ENCODE measurements at places on chromosomes 2 and 18.

DNA sequence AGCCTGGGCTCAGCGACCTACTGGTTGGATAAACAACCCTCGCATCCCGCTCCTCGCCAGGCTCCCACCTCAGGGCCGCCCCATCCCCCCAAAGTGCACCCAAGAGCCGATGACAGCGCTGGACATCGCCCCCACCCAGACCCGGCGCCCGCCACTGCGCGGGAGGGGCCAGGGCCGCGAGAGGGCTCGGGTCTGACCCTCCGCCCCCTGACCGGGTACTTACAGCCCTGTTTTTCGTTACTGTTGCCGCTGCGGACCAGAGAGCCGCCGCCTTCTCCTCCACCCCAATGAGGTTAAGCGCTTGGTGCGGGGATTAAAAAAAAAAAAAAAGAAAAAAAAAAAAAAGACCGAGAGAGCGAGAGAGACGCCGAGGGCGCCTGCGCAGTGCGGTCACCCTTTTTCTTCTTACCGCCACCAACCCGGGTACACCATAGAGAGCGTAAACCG is at the start of gene CLASP1:
Gene CLASP1, minus strand, starts transcription at position 314 of the 447 bp plus-strand sequence. CDS start 43,567 bp downstream, outside the sequence.
- H3K4me1 ChIP-seq, result peaks cover 49% of the 10 kb centered on the region
- H3K4me3 ChIP-seq, result peak within 1 kb of the TSS; percentile 91
- no peak for DNase-seq
- H3K27ac ChIP-seq, result peak within 1 kb of the TSS; percentile 100

GRCh38 chr2:222637067-222637466 is 18.8 kb downstream of the FARSB start:
- no peak for DNase-seq
- no peak overlapping the region for H3K27ac ChIP-seq
- no peak overlapping the region for H3K4me3 ChIP-seq
- H3K4me1 ChIP-seq, result peaks cover 6% of the 10 kb centered on the region

DNA sequence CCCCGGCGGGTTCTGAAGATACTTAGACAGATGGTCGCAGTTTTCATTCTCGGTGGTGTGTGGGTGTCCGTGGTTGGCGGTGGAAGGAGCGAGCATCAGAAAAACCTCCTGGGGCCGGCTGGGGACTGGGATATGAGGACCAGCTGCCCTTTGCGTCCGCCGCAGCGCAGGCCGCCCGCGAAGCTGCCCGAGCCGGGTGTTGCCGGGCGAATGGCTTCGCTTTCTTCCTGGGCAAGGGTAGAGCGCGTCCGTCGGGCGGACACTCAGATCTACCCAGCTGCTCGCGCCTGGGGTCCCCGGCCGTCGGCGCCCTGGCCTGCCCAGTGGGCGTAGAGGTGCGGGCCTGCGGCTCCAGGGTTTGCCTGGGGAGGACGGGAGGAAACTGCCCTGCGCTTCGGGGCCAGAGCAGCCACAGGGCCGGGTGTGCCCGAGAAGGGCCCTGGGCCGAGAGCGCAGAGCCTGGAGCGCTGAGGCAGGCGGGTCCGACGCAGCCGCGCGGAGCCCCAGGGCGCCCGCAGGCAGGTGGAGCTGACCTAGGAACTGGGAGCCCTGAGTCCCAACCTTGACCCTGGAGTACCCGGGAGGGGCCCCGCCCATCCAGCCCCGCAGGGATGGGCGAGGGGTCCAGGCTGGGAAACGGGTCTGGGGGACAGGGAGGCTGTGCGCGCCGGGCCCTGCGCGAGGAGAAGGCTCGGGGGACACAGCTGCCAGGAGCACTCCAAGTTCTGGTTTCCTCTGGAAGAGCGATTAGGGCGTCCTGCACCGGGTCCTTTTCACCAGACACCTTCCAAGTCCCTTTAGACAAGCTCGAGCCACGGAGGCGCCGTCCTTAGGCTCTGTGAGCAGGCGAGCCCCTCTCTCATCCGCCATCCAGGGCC is 1.3 kb downstream of the TWIST2 start:
- no peaks in the 10 kb centered on the region for H3K36me3 ChIP-seq
- peaks cover 51% of the 10 kb centered on the region for H3K27me3 ChIP-seq
- no peaks in the 10 kb centered on the region for H3K4me1 ChIP-seq
- H3K4me3 ChIP-seq, result no peak overlapping the region
- H3K27ac ChIP-seq, result no peak overlapping the region
- DNase-seq, result peak; percentile 34

DNA sequence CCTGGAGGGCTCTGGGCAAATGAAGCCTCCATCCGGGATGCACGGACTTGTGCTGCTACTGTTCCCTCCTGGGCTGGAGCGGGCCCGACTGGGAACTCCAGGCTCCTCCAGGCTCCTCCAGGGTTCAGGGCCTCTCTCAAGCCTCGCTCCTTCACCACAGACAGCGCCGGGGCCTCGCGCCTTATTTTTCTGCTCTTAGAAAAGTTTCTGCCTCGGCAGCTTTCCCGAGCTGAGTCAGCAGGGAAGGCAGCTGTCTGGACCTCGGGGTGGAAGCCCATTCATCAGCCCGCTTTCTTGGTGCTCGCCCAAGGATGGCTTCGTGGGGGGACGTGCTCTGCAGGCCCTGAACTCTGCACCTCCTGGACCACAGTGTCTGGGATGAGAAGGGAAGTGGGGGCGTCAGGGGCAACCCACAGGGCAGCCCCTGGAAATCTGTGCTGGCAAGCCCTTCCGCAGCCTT is 12.9 kb upstream of the TEX51 start:
- no peaks in the 10 kb centered on the region for H3K36me3 ChIP-seq
- H3K27ac ChIP-seq, result no peak overlapping the region
- H3K27me3 ChIP-seq, result peaks cover 8% of the 10 kb centered on the region

DNA sequence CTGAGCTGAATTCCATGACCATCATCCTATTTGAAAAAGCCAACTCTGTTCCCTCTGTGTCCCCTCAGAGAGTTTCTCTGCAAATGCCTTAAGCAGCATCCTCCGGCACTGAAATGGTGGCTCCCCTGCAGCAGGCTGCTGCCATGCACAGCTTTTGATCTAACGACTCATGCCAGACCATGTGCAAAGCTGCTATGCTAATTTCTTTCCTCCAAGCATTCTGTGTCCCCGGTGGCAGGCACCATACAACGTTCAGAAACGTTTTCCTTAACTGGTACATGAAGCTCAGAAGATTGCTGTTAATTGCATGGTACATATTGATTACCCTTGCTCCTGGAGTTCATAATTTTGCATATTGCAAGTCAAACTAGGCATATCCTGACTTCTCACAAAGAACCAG is 336.8 kb downstream of the RBM43 start:
- H3K27ac ChIP-seq, result no peak overlapping the region
- no peaks in the 10 kb centered on the region for H3K36me3 ChIP-seq
- H3K4me3 ChIP-seq, result no peak overlapping the region
- H3K4me1 ChIP-seq, result no peaks in the 10 kb centered on the region

- H3K36me3 ChIP-seq, result no peaks in the 10 kb centered on the region
- peaks cover 16% of the 10 kb centered on the region for H3K4me1 ChIP-seq
- H3K27me3 ChIP-seq, result peaks cover 46% of the 10 kb centered on the region
- H3K4me3 ChIP-seq, result no peak overlapping the region
These were observed 83.6 kb upstream of the BCL2L11 start for GRCh38 chr2:111037128-111037527.

- no peak overlapping the region for H3K4me3 ChIP-seq
- H3K36me3 ChIP-seq, result no peaks in the 10 kb centered on the region
- DNase-seq, result no peak
- H3K4me1 ChIP-seq, result no peaks in the 10 kb centered on the region
- no peak overlapping the region for H3K27ac ChIP-seq
These were observed 82.6 kb upstream of the TXNDC2 start for GRCh38 chr18:9803063-9803697.

DNA sequence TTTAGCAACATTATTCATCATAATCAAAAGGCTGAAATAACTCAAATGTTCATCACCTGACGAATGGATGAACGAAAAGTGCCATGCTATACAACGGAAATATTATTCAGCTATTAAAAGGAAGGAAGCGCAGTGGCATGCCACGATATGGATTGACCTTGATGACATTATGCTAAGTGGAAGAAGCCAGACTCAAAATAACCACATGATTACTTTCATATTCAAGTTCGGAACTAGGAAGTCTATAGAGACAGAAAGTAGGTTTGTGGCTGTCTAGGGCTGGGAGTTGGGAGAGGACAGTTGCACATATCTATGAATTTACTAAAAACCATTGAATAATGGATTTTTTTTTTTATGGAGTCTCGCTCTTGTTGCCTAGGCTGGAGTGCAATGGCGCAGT is 13.4 kb upstream of the PDIA6 start:
- DNase-seq, result no peak
- no peaks in the 10 kb centered on the region for H3K36me3 ChIP-seq
- H3K27ac ChIP-seq, result no peak overlapping the region
- H3K4me1 ChIP-seq, result no peaks in the 10 kb centered on the region
- no peak overlapping the region for H3K4me3 ChIP-seq
- peaks cover 28% of the 10 kb centered on the region for H3K27me3 ChIP-seq

GRCh38 chr2:74063486-74063885 is 78.8 kb downstream of the TET3 start:
- no peak for DNase-seq
- peaks cover 6% of the 10 kb centered on the region for H3K4me1 ChIP-seq
- H3K27ac ChIP-seq, result no peak overlapping the region
- no peaks in the 10 kb centered on the region for H3K27me3 ChIP-seq
- H3K4me3 ChIP-seq, result no peak overlapping the region

GRCh38 chr2:166394245-166394644 is 18.5 kb upstream of the SCN9A start:
- no peak for DNase-seq
- H3K27ac ChIP-seq, result no peak overlapping the region
- H3K4me1 ChIP-seq, result no peaks in the 10 kb centered on the region

DNA sequence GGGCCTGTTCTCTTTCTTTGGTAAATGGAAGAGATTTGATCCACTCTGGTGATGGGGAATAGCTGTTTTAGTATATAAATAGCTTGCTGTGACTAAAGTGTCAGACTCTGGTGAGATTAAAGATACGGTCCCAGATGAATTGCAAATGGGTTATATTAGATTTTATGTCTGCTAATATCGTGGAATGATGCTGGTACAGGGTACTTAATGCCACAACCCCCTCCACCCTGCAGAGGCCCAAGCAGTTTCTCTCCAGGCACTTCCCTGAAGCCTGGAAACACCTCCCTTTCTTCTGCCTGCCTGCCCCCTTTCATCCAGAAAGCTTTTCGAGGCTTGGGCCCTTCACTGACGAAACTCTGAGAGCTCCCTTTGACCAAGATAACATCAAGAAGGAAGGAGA is 21.4 kb upstream of the RFX8 start:
- H3K4me3 ChIP-seq, result no peak overlapping the region
- no peaks in the 10 kb centered on the region for H3K36me3 ChIP-seq
- peaks cover 5% of the 10 kb centered on the region for H3K4me1 ChIP-seq
- no peak for DNase-seq
- no peak overlapping the region for H3K27ac ChIP-seq

DNA sequence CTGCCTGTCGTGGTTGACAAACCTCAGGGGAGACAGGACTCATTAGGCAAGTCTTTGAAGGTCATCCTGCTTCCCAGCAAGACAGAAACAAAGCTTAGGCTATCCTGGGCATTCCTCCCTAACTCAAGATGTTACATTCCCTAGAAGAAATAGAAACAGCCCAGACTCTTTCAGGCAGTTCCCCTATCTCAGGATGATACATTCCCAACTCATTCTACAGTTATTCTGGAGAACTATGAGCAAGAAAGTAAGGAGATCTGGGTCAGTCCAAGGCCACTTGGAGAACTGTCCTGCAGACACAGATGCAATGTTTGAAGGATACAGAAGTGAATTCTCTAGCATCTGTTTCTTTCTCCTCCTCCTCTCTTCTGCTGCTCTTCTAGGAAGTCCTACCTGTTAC is 220.1 kb upstream of the NCKAP5 start:
- H3K36me3 ChIP-seq, result no peaks in the 10 kb centered on the region
- no peak for DNase-seq
- no peak overlapping the region for H3K27ac ChIP-seq
- no peaks in the 10 kb centered on the region for H3K4me1 ChIP-seq
- no peak overlapping the region for H3K4me3 ChIP-seq

All from activated CD4-positive, alpha-beta T cell treated with anti-CD3 and anti-CD28 coated beads, Interleukin-2, amount 10 ng/mL, durations not matched to agents 24 days and 14 days (primary cell).